Mucosa of descending colon (tissue), 3 donors: ENCODE measurements at places on chromosomes 12 and 14. TPM values are rescaled to one million over a fixed set of nuclear protein-coding genes. Genes with fewer than 3 reads are reported as not detected.
A peak's percentile ranks its signal among the peaks of the same experiment; 100 is the strongest.

Gene MYH6
- total RNA-seq: not detected

Gene GLIPR1L1
- not detected for total RNA-seq

DNA sequence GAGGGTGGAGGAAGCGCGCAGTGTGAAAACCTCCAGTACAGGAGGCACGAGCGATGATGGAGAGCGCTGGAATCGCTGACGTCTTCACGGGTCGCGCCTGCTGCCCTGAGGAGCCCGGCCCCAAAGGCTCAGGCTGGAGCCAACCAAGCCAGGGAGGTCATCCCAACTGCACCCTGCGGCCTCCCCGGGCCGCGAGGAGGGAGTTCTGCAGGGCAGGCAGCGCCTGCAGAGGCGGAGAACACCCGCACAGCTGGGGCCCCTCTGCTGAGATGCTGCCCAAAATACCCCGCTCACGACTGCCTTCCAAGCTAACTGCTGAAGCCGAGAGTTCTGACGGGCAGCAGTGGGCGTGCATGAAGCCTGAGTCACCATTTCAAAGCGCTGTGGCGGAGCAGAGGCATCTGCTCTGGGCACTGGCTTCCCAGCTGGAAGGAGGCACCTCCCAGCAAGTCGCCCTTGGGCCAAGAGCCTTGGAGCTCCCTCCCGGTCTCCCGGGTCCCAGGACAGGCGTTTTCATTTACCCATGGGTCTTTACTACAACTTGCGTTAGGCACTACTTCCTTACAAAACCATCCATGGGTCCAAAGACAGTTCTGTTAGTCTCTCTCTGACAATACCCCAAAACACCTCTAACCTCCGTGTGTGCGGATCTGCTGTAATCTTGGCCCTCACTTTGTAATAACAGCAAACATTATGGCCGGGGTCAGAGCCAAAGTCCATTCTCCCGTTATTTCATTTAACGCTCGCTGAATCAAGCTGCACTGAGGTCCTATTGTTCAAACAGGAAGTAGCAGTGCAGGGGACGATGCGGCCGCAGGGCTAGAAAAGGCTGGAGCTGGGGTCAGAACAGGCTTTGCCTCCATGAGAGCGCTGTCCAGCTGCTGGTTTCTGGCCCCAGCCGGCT, 60.1 kb upstream of the RIMBP2 start:
- DNase-seq: peak; percentile 39

GRCh38 chr14:51776102-51776894, 84.1 kb upstream of the GNG2 start:
- DNase-seq: peak; percentile 35

Gene SLC10A1
- total RNA-seq: not detected

DNA sequence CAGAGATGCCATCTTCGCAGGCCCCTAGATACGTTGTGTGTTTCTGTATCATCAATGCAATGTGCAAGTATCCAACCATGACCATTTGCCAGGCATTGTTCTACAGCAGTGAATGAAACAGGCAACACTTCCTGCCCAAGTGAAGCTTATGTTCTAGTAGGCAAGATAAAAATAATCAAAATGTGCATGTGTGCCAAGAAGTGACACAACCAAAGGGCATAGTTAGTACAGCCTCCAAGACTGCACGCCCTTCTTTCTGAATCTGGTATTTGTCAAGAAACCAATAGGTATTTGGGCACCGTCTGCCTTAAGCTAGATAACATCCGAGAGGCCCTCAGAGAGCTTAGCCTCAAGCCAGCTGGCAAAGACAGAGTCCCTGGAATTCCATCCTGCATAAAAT, 152.0 kb downstream of the TMEM132C start:
- DNase-seq: no peak

Gene CTSG
- 9.1 TPM for total RNA-seq

Gene C12orf60
- 0.46 TPM for total RNA-seq

GRCh38 chr12:128228581-128228980, 38.4 kb upstream of the TMEM132C start:
- DNase-seq: no peak

DNA sequence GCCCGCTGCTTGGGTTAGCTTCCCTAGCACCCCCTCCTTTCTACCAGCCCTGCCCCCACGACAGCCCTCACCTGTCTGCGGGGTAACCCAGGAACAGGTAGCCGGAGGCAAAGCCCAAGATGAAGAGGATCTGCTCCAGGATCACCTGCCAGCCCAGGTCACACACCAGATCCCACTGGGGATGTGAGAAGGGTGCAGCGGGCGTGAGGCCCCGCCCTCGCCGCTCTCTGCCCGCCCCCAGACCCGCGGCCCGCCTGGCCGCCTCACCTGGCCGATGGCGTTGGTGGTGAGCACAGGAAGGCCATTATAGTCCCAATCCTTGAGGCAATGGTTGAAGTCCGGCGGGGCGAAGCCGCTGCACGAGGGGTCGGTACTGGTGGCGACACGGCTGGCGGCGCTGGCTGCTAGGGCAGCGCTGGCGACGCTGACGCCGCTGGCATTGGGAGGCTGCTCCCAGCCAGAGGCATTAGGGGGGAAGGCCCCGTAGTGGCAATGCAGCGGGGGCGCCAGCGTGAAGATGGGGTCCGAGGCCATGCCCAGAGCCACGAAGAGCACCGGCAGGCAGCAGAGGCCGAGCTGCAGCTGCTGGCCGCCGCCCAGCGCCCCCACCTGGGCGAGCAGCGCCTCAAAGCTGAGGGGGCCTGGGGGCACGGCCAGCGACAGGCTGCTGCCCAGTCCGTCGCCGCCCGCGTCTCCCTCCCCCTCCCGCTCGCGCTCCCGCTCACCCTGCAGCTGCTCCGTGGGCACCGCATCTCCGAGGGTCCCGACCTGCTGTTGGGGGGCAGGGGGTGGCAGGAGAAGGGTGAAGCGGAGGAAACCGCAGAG, 794 bp downstream of the SLC22A17 start:
- no peak for DNase-seq

- DNase-seq: no peak
Measured at GRCh38 chr12:111448846-111449790, 43.4 kb downstream of the SH2B3 start.

- DNase-seq: no peak
Measured at GRCh38 chr12:28424965-28425364, 234.7 kb downstream of the CCDC91 start.

Gene CELA1
- total RNA-seq: not detected

DNA sequence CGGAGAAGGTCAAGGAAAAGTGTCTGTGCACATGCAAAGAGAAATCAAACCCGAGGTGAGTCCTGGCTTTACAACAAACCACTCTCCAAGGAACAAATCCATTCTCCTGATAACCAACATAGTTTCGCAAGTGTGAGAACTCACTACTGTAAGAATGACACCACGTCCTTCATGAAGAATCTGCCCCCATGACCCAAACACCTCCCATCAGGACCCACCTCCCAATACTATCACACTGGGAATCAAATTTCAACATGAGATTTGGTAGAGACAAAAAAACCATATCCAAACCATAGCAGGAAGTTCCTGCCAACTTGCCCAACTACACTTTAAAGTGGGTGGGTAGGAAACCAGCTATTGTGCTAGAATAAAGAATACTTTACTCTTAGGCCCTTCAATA, 2.4 kb upstream of the ERC1 start:
- DNase-seq: no peak

- no peak for DNase-seq
Measured at GRCh38 chr12:51829011-51829481, 19.5 kb downstream of the FIGNL2 start.
